Inflammatory macrophage treated with lipopolysaccharide for 1 hour (primary cell): ENCODE measurements at places on chromosomes 2 and 18.

DNA sequence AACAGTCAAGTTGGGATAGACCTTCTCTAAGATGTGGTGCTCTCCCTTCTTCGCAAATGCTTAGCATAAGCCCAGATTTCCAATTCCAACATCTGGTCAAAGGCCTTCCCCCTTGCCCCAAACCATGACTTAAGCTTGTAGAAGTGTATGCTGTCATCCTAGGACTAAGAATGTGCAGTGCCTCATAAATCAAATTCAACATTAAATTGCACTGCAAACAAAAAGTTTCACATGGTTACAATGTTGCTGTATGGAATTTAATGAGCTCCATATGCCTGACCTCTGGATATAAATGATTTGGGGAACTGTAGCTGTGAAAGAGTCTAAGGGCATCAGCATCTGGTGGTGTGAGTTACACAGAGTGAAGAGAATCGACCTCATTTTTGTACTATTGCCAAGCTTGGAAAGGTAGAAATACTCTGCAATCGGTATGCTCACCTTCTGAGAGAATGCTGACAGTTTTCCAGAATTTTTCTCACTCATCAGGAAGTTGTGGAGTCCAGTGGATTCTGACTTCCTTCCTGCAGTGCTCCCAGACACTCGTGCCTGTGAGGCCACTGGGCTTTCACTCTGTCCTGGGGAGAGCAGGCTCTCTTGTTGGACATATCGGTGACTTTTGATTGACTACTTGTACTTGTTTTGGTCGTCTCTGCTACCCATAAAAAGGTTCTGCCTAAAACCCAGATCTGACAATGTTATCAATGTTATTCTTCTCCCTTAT is 40.6 kb downstream of the FASTKD2 start:
- DNase-seq = no peak

DNA sequence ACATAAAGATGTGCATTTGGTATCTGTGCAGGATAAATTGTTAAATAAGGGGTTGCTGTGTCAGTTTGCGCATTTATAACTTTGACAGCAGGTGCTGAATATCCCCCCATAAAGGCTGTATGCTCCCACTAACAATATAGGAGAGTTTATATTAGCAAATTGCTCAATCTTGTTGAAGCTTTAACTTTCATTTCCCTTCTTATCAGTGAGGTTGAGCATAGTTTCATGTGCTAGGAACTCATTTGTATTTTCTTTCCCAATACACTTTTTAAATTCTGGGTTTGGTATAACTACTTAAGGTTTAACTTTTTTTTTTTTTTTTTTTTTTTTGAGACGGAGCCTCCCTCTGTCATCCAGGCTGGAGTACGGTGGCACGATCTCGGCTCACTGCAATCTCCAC is 89.0 kb downstream of the FAM117B start:
- no peak for DNase-seq

- DNase-seq = no peak
These were observed 4.2 kb upstream of the TRABD2A start for GRCh38 chr2:84885111-84885510.

DNA sequence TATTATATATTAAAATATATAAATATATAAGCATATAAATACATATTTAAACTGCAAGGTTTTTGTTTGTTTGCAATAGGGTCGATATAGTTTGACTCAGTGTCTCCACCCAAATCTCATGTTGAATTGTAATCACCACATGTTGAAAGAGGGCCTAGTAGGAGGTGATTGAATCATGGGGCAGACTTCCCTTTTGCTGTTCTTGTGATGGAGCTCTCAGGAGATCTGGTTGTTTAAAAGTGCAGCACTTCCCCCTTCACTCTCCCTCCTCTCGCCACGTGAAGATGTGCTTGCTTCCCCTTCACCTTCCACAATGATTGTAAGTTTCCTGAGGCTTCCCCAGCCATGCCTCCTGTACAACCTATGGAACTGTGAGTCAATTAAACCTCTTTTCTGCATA is 2137.3 kb upstream of the CELF4 start:
- DNase-seq = peak; percentile 46

GRCh38 chr18:22309191-22309590 is 108.5 kb downstream of the CTAGE1 start:
- no peak for DNase-seq

DNA sequence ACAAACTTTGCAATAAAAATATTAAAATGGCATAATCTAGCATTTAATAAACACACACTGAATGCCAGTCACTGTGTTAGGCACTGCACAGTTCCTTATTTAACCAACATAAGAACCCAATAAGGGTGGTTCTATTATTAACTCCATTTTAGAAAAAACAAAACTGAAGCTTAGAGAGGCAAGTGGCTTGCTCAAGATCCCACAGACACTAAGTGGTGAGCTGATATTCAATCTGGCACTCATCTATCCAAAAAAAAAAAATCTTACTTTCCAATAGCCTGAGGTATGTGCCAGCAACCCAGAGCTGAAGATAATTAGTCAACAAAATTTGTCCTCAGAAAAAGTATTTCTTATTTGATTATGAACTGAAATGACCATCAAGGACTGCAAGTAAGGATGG is 799 bp downstream of the CYTIP start:
- peak; percentile 48 for DNase-seq

DNA sequence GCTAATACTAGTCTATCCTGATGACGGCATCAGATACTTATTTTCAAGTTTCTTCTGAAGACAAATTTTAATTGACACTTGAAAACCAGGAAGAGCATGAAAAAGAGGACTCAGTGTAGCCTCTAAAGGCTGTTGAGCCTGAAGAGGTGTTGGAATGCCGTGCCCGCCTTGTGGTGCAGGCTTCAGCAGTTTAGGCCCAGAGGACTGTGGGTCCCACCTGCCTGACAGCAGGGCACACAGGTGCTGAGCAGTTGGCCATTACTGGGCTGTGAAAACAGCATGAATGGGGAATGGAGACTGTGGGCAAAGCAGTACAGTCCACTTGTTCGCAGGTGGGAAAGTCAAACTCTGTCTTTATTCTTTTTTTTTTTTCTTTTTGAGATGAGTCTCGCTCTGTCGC is 49.8 kb upstream of the THOC1 start:
- no peak for DNase-seq

GRCh38 chr2:20291846-20292408 is 58.7 kb downstream of the PUM2 start:
- DNase-seq = no peak

DNA sequence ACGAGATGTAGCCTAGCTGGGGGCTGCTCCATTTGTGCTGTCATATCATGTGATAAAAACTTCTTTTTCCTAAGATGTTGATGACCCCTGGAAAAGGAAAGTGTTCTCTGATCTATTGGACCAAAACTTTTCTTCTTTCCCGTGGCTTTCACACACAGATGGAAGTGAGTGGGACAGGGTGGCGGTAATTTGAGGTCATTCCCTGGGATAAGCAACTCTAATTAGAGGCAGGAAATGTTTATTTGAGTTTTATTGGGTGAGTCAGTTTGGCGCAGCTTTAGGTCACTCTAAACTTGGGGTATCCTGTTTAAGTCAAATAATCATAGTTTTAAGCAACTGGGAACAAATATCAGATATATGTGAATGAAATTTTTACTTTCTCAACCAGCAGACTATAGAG is 221.0 kb upstream of the EPAS1 start:
- DNase-seq = no peak

DNA sequence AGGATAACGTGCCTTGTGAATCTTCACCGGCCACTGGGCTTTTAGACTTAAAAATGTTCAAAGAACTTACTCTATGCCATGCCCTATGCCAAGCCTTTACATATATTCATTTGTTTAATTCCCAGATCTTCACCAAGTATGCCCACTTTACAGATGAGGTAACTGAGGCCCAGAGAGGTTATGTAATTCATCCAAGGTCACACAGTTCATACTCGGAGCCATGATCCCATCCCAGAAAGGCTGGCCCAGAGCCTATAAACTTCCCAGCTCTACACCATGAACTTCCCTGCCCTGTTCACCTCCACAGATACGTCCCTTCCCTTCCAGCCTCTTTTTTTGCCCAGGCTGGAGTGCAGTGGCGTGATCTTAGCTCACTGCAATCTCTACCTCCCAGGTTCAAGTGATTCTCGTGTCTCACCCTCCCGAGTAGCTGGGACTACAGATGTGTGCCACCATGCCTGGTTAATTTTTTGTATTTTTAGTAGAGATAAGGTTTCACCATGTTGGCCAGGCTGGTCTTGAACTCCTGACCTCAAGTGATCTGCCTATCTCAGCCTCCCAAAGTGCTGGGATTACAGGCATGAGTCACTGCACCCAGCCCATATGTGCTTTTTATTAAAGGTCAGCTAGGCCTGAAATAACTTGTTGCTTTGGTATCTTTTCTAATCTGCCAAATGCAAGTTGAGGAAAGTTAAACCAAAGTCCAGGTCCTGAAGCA is 44.1 kb downstream of the MTHFD2 start:
- no peak for DNase-seq

DNA sequence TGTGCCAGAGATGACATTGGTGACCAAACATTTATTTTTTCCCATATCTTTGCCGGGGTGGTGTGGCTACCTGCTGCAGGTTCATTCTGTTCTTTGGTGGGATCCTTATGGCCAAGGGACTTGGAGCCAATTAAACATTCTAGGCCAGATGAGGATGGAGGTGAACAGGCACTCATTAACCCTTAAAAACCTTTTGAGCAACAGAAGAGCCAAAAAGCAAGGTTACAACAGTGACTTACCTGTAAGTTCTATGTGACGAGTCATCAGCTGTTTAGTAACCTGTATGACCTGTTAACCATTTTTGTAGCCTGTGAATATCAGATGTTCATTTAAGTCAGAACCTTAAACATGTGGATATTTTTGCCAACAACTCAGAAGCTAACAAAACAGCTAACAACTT is 105.6 kb downstream of the XRCC5 start:
- DNase-seq = no peak
